Endodermal cell (in vitro differentiated cells): ENCODE measurements at places on chromosomes 16 and 17.
A peak's percentile ranks its signal among the peaks of the same experiment; 100 is the strongest.

DNA sequence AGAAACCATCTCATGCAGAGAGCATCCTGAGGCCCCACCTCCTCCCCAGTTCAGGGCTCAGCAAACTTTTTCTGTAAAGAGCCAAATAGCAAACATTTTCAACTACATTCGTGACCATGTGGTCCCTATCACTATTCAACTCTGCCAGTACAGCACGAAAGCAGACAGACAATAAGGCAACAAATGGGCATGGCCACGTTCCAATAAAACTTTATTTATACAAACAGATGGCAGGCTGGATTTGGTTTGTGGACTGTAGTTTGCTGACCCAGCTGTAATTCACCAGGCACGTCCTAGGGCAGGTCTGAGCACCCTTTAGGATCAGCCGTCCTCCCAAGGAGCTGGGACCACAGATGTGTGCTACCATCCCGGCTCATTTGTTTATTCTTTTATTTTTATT, 27.1 kb upstream of the GPRC5C start:
- no peak for DNase-seq

- DNase-seq, result no peak
These were observed 119.8 kb downstream of the HIC1 start for GRCh38 chr17:2174468-2175293.

DNA sequence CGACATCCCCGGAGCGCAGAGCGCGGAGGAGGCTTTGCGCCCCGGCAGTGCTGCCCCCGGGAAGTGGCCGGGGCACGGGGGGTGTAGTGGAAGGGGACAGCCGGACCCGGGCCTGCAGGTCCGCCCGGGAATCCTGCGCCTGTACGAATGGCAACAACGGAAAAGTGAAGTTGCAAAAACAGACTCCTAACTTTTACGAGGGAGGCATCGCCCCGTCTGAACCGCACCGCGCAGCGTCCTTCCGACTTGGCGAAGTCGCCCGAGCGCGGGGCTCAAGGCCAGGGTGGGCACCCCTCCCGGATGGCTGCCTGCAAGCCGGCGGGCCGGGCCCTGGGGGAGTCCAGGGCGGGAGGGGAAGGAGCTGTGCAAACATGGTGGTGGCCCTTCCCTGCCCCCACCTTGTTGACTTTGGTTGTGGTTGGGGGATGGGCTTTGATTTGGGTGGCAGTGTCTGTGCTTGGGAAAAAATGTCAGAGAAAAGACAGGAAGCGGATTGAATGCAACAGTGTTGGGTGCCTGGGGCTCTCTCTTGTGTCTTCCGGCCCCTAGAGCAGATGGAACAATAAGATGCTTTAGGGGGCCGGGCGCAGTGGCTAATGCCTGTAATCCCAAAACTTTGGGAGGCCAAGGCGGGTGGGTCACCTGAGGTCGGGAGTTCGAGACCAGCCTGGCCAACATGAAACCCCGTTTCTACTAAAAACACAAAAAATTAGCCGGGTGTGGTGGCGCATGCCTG, 675 bp downstream of the RNF213 start:
- DNase-seq, result peak; percentile 96

DNA sequence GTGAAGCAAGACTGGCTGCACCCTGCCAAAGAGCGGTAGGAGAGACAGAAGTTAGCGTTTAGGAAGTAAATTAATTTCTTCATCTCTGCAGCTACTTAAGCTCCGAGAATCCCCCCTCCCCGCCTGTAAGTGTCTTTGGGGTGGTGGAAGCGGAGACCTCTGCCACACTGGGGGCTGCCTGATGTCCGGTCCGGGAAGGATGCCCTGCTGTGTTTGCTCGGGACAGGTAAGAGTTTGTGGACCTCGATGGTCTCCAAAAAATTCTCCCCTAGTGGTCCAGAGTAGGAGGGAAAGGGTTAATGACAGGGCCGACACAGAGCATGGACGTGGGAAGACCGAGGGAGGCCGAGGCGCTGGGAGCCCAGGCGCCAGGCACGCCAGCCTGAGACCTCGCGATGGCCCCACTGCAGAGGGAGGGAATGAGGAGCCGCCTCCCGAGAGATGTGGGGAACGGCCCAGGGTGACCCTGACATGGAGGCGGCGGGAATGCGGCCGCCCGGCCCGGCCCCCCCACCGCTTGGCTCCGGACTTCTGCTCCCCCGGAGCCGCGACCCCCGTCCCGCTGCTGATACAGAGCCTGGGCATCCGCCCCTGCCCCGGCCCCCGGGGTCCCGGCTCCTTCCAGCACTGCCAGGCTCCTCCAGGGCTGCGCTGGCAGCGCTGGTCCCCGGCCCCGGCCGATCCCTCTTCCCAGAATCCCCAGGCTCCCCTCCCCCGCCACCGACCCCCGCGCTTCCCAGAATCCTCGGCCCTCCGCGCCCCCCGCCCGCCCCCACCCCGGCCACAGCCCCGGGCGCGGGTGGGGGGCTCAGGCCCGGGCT, 680 bp downstream of the ZNF629 start:
- DNase-seq, result peak; percentile 78

DNA sequence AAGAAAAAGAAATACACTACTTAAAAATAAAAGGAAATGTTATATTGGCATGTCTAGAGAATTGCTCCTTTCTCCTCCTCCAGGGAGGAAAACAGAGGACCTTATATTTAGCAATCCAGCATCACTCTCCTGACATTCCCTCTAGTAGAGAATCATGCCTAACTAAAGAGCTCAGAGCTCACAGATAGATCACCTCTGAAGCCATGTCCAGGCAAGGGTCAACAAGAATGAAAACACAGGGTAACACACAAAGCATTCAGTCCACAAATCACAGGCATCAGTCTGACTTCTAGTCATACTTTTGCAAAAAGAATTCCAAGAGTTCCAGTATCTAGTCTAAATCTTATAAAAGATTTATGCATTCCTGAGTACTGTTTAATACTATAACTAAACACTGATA, 4.4 kb upstream of the HASPIN start:
- no peak for DNase-seq

- DNase-seq, result no peak
These were observed 2.3 kb downstream of the STAT5A start for GRCh38 chr17:42290577-42290976.

DNA sequence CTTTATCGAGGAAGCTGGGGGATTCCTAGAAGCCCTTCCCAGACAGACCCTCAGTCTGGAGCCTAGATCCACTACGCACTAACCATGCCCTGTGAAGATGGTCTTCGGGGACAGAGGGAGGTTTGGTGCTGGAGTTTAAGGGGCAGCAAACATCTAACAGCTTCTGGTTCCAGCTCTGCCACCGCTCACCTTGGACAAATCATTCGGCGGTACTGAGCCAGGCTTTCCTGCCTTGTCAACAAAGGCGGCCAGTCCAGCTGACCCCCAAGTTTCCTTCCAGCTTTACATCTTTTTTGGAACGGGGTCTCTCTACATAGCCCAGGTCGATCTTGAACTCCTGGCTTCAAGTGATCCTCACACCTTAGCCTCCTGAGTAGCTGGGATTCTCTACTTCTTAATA, 369 bp upstream of the GJD3 start:
- no peak for DNase-seq

DNA sequence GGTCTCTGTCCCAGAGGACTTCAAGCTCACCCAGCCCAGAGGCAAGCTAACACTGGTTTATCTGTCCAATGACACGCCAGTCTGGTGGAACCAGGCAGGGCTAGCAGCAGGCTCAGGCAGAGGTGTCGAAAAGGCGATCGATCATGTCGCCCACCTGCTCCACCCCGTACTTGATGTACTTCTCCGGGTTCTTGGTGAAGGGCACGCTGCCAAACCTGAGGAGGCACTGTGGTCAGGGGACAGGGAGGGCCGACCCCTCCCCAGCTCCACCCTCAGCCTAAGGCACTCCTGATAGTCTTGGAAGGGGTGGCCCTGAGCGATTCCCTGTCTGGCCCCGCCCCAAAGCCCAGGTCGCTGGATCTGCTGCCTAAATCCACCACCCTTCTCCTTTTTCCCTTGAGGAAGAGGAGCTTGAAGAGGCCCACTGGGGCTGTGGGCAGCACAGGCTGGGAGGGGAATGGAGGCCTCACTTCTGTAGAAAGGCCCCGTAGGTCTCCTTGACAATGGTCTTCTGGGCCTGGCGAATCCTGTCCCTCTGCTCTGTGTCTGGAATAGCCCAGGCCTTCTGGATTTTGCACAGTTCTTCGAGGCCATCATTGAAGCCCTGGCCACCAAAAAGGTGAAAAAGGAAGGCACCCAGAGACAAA, 4.7 kb downstream of the ZACN start:
- DNase-seq, result no peak

DNA sequence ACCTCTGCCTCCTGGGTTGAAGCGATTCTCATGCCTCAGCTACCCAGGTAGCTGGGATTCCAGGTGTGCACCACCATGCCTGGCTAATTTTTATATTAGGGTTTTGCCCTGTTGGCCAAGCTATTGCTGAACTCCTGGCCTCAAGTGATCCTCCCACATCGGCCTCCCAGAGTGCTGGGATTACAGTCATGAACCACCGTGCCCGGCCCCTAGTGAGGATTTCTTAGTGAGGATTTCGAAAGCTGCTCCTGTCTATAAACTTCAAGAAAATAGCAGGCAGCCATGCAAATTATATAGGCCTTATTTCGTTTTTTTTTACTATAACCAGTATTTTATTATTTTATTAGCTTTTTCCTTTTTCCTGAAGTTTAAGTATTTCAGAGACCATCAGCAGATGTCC, 41.6 kb downstream of the EPN2 start:
- DNase-seq, result no peak

GRCh38 chr17:78313735-78314648, 45.9 kb downstream of the SOCS3 start:
- peak; percentile 98 for DNase-seq

GRCh38 chr16:85162478-85163277, 50.4 kb upstream of the CIBAR2 start:
- no peak for DNase-seq

- DNase-seq, result no peak
These were observed 22.6 kb downstream of the TBX2 start for GRCh38 chr17:61422116-61422799.

GRCh38 chr16:54734156-54734555, 196.5 kb upstream of the IRX5 start:
- DNase-seq, result no peak
